ENCODE measurements at places on chromosomes 1 and 21.

DNA sequence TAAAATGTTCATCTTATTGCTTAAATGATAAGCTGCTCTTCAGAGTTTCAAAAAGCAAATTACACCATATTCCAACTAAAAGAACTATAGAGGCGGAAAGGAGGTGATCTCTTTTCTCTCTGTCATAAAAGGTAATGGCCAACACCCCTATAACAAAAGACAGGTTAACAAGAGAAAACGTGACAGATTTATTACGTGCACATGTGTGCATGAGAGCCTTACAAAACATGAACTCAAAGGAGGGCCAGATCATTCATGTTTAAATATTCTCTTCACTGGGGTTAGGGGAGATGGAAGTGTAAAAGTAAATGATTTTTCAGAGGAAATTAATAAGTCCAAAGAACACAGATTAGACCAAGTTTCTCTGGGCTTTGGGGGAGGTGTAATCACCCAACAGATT, 26.5 kb upstream of the FMO2 start:
- no peak for DNase-seq

DNA sequence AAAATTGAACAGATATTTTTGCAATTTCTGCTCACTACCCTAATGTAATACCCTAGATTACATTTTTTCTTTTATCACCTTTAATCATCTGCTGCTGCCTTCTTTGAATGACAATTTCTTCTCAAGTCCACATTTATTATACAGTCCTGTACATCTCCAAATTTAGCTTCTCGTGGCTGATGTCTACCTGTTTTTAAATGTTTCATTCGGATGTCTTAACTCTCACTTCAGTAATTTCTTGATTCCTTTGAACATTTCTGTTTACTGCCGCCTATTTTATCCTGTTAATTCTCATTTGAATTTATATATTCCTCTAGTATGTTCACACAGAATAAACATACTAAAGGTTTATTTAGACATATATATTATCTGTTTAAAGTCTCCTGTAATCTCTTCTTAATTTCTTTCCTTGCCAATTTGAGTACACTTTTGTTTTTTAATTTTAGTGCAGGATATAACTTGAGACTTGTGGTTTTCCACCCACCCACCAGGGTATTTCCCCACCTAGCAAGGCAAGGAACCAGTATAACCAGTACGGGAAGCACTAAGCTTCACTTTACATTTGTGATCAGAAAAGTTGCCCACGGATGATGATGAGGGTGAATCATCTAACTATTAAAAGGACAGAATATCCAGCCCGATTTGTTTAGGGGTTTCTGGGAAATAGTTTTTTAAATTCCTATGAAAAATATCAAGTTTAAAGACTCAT, 12.7 kb downstream of the INSL5 start:
- DNase-seq, result no peak

- DNase-seq, result no peak
Measured at GRCh38 chr1:230641346-230641745, 935 bp upstream of the COG2 start.

GRCh38 chr1:58917436-58917835, 133.6 kb upstream of the JUN start:
- DNase-seq, result no peak

DNA sequence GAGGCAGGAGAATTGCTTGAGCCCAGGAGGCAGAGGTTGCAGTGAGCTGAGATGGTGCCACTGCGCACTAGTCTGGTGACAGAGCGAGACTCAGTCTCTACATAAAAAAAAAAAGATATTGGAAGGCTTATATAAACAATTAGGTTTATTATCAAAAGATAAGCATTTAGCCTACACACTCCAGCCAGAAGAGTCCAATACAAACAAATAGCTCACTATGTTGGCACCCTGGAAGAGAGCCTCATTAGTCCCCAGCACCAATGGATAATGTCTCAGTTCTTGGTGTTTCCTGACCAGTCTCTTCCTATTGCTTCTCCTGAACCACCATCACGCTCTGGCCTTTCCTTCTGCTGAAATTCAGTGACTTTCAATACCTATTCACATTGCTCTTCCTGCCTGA, 48.6 kb upstream of the ATP1A1 start:
- no peak for DNase-seq

GRCh38 chr21:36927719-36928117, 38.8 kb downstream of the HLCS start:
- peak; percentile 56 for DNase-seq

DNA sequence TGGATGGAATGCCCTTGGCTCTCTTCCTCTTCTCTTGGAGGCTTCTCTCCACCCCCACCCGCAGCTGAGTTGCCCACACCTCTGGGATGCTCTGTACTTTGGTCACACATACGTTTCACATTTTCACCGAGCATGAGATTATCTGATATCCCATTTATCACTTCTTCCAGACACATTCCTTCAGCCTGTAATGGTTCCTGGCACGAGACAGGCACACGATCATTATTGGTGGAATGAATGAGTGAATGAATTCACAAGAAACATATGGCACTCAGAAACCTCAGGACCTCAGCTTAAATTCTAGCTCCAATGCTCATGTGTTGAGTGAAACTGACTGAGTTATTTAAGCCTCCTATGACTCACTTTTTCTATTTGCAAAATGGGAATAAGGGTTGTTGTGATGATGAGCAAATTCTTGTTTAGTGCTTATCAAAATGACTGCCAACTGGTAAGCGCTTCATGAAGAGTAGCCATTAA, 242.7 kb upstream of the JUN start:
- DNase-seq, result no peak

DNA sequence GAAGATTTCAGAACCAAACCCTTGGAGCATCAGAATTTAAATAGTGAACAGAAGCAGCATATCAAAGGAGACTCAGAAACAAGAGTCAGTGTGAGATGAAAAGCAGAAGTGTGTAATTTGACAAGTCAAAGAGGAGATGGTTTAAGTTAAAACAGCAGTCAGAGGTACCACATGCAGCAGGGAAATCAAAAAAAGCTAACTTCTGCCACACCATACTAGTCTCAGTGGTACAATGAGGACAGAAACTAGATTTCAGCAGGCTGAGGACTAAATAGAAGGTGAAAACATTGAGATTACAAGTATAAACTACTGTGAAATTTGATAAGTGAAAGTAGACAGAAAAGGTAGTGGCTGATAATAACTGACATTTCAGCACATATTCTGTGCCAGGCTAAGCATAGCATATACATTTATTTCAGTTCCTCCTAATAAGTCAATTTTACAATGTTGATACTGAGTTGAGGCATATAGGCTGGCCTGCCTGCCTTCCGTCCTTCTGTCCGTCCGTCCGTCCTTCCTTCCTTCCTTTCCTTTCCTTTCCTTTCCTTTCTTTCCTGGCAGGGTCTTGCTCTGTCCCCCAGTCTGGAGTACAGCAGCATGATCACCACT, 12.6 kb downstream of the SUCO start:
- DNase-seq, result no peak

DNA sequence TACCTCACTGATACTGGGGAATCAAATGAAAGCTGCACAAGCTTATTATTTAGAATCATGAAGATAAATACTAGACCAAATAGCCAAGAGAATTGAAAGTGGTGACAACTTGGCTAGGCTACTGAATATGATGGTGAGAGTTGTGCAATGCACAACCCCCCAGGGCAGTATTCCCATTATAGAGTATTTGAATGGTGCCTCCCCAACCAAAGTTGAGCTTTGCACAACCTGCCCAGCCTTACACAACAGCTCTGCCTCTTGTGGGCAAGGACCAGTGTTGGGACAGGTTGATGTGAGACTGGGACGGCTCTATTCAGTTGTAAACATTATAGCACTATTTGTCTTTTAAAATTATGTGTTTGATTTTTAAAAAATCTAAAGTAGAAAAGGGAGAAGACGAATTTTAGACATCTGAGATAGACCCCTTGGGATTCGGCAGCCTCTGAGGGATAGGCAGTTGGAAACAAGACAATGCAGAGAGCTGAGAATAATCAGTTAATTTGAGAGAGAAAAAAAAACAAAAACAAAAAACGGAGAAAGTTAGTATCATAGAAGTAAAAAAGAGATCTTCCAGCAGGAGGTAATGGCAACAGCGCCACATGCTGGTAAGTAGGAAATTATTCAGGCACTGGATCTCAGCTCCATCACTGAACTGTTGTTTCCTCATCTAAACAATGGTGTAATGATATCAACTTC, 91.0 kb upstream of the KCNA3 start:
- DNase-seq, result no peak

GRCh38 chr1:234962340-234962989, 166.2 kb downstream of the TOMM20 start:
- DNase-seq, result no peak

DNA sequence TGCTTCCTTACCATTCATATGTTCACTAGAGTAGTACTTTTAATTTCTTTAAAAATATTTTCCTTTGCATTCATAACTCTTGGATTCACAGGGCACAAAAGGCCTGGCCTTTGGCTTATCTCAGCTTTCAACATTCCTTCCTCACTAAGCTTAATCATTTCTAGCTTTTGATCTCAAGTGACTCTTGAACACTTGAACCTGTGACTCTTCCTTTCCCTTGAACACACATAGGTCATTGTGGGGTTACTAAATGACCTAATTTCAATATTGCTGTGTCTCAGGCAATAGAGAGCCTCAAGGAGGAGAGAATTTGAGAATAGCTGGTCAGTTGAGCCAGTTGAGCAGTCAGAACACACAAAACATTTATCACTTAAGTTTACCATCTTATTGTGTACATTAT, 49.9 kb downstream of the COL11A1 start:
- DNase-seq, result no peak

DNA sequence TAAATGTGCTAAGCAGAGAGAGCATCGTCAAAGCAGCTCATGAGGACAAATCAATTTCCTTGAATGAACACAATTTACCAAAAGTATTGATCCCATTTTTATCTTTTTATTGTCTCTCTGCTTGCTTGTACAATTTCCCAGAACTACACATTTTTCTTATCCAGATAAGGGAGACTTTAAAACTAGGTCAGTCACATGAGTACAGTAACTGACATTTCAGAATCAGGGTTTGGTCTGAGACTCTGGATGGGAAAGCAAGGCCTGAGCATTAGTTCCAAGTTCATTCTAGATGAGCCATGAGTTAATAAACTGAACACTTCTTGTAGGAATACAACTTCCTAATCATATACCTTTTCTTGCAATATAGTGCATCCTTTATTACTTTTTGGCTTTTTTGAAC, 11.5 kb upstream of the DENND2D start:
- DNase-seq, result no peak

GRCh38 chr1:23553231-23554126, 5.8 kb downstream of the ID3 start:
- no peak for DNase-seq

- no peak for DNase-seq
Measured at GRCh38 chr1:169018751-169019150, 87.7 kb upstream of the ATP1B1 start.

- DNase-seq, result no peak
Measured at GRCh38 chr1:60950224-60951063, 131.9 kb upstream of the NFIA start.

- peak; percentile 1 for DNase-seq
Measured at GRCh38 chr1:241156231-241156965, 200.6 kb downstream of the RGS7 start.

- DNase-seq, result no peak
Measured at GRCh38 chr1:162336621-162337285, 39.9 kb downstream of the SPATA46 start.

DNA sequence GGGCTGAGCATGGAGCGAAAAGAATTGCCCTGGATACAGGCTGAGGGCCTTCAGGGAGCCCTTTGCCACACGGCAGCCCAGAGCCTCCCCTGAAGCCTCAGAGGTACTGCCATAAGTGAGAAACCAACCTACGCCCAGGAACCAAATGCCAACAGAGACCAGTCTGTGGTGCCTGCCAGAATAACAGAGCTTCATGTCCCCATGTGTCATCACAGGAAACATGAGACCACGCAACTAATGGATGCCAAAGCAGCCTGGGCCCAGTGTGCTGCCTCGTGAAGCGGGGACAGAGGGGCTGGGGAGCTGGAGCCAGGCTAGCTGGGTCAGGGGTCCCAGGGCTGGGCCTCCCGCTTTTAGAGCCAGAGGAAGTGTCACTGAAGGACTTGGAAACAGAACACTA, 18.7 kb upstream of the STUM start:
- no peak for DNase-seq

DNA sequence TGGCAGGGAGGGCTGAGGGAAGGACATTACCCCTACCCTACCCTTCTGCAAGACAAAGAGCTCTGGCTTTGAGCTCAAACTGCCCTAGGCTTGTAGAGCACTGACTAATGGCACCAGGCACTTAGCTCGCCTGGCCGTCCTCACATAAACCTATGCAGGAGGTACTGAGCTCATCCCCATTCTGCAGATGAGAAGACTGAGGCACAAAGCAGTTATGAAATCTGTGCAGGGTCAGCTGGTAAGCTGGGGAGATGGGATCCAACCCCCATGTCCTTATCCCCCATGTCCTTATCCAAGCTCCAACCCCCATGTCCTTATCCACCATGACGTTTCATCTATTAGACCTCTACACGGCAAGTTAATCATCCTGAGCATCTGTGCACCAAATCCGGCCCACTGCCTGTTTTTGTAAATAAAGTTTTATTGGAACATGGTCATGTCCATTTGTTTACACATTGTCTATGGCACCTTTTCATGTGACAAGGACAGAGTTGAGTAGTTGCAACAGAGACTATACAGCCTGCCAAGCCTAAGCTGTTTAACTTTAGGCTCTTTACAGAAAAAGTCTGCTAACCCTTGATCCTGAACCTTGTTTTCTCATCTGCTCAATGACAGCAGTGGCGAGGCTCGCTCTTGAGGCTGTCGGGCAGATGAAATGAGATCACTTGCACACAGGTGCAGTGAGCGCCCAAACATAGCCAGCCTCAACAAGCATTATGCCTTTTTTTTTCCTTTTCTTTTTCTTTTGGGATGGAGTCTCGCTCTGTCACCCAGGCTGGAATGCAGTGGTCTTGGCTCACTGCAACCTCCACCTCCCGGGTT, 86.8 kb downstream of the FBXO2 start:
- DNase-seq, result no peak

- no peak for DNase-seq
Measured at GRCh38 chr1:110208916-110209645, 1.0 kb upstream of the KCNC4 start.

GRCh38 chr1:162823231-162823630, 32.7 kb downstream of the HSD17B7 start:
- no peak for DNase-seq

DNA sequence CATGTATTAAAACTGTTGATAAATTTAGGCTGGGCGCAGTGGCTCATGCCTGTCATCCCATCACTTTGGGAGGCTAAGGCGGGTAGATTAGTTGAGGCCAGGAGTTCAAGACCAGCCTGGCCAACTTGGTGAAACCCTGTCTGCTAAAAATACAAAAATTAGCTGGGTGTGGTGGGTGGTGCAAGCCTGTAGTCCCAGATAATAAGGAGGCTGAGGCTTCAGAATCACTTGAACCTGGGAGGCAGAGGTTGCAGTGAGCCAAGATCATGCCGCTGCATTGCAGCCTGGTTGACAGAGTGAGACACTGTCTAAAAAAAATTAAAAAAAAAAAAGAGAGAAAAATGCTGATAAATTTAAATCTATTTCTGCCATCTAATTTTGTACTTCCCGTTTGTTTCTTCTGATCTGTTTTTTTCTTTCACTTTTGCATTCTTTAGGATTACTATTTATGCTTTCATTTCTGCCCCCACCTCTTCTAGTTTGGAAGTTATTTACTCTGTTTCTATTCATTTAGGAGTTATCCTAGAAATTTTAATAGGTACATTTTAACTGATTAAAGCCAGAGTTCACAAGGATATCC, 3.2 kb upstream of the DENND1B start:
- DNase-seq, result no peak

All from keratinocyte (primary cell).